Activated naive CD8-positive, alpha-beta T cell treated with anti-CD3 and anti-CD28 coated beads, Interleukin-2, amount 50 U/mL, for 16 hours (primary cell): ENCODE measurements at places on chromosomes 1 and 21.

GRCh38 chr21:44617071-44617501, 5.2 kb downstream of the KRTAP10-8 start:
- DNase-seq: no peak

DNA sequence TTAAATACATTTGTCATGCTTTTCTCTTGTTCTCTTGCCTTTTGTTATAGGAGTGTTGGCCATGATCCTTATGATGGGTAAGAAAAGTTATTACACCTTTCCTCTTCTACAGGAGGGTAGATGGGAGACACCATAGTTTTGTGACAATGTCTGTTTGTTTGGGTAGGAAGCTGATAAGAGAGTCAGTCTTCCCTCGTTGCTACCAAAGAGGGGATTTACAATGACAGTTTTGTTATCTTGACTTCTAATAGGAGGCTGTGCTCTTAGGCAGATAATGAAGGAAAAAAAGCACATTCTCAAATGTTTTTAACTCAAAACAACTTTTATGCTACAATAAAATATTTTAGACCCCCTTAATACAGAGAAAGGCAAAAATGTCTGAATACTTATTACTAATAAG, 48.0 kb upstream of the WLS start:
- DNase-seq: no peak

GRCh38 chr1:36775716-36776115, 258.6 kb downstream of the GRIK3 start:
- DNase-seq: no peak

- no peak for DNase-seq
Measured at GRCh38 chr1:162676087-162676486, 43.8 kb downstream of the DDR2 start.

- DNase-seq: no peak
Measured at GRCh38 chr1:154714638-154715037, 106.7 kb upstream of the ADAR start.

GRCh38 chr21:42758721-42759593, 105.5 kb downstream of the PDE9A start:
- DNase-seq: no peak

- no peak for DNase-seq
Measured at GRCh38 chr1:47243910-47244309, 11.9 kb upstream of the TAL1 start.

DNA sequence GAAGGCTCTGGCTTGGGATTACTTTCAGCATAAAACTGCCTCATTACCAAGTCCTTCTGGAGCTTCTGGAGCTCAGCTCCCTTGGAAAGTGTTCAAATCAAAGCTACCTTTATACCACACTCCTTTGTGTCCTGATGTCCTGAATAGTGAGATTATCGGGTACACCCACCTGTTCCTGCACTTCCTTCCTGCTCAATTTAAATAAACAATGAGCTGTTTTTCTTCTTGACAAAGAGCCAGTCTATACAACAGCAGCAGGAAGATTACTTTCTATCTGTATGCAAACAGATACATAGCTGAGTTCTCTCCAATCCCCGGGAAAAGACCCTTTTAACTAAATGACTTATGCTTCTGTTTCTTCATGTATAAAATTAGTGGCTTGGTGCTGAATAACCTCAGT, 258.0 kb upstream of the FMN2 start:
- no peak for DNase-seq

DNA sequence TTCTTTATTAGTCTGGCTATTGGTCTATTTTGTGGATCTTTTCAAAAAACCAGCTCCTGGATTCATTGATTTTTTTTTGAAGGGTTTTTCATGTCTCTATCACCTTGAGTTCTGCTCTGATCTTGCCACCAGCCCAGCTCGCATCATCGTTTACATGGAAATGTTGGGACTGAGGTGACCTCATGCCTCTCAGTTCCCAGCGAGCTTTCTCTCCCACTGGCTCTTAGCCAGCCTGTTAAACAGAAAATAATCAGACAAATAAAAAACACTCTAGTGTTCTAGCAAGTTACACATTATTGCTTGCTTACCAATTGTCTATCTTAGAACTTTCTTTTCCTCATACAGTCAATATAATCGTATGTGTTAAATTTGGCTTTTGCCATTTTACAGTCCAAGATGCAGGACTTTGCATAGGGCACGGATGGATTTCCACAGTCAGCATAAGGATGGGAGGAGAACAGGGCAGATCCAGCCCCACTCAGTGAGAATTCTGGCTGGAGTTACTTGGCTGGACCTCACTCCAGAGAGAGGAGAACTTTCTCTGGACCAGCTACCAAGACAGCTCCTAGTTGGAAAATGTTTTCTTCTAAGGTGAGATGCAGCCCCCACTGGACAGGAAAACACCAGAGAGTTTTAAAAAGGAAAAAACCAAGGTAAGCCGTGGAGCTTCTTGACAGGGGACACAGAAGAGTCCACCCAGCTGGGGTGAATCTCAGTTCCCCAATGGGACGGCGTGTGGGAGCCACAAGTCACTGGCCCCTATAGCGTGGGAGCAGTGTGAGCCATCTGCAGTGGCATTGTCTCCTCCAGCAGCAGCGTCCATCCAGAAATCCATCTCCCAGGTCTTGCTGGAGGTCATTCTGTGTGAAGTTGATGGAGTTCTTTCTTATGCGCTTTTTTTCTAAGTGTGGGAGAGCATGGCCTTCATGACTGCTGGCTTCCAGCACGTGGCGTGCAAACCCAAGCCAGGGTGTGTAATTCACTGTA, 17.6 kb downstream of the PGBD2 start:
- no peak for DNase-seq

GRCh38 chr1:34500451-34500850, 254.4 kb upstream of the GJB5 start:
- DNase-seq: no peak

DNA sequence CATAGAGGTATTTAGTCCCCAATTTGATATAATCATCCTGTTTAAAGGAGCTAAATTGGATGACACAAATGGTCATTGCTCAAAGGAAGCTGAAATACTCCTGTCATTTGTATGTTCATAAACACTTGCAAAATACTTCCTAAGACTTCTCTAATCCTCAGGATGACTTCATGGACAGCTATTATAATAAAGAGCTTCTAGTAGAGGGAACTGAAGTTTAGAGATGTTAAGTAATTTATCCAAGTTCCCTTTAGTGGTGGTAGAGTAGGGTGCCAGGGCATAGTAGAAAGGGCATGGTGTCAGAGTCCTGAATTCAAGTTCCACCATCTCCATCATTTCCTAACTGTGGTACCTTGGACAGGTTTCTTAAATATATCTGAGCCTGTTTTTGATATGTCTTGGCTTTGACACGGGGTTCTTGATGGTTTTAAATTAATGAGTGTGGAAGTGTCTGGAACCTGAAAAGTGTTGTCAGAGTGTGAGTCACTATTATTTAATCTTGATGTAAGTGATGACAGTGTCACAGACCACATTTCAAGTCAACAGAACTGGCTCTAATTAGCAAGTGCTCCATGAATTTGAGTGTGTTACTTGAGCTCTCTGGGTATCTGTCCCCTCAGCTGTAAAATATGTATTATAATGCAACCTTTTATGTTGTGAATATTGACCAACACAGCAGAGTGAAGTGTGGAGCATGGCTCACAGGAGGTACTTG, 12.1 kb upstream of the GBP6 start:
- no peak for DNase-seq

- no peak for DNase-seq
Measured at GRCh38 chr1:227946624-227947385, 927 bp downstream of the WNT9A start.

GRCh38 chr1:203124011-203124410, 3.5 kb upstream of the ADORA1 start:
- DNase-seq: no peak

DNA sequence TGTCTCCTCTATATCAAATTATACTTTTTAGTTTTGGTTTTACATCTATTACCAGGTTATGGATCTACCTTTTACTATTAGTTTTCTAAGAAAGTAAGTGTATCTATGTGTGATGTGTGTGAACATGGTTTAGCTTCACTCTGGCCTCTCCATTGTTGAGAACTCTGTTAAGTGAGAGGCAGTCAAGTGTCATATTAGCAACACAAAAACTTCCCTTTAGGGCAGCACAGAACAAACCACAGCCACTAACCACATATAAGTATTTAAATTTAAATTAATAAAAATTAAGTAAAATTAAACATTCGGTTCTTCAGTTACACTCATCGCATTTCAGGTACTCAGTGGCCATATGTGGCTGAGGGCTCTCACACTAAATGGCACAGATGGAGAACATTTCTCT, 96.6 kb downstream of the DPYD start:
- DNase-seq: no peak

- DNase-seq: no peak
Measured at GRCh38 chr1:25631750-25632485, 15.3 kb downstream of the MAN1C1 start.

- no peak for DNase-seq
Measured at GRCh38 chr1:41502912-41503311, 18.4 kb upstream of the EDN2 start.

DNA sequence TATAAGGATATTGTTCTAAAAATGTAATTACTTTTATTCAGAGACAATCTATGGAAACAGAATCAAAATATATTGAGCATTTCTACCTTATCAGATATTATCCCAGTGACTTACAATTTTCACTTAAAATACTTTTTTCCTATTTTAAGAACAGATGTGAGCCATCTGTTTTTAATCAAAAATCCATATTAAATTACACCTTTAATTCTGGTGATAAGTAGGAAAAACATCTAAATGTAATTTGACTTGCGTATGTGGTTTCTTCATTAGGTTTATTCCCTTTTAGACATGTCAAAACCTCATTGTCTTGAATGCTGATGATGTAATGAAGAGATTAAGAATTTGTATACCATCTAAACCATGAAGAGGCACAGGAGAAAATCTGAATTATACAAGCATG, 1118.8 kb upstream of the TMPRSS15 start:
- DNase-seq: no peak

- DNase-seq: no peak
Measured at GRCh38 chr21:41611966-41612606, 104.1 kb upstream of the TMPRSS2 start.

- DNase-seq: no peak
Measured at GRCh38 chr1:246215510-246215903, 291.6 kb downstream of the SMYD3 start.

DNA sequence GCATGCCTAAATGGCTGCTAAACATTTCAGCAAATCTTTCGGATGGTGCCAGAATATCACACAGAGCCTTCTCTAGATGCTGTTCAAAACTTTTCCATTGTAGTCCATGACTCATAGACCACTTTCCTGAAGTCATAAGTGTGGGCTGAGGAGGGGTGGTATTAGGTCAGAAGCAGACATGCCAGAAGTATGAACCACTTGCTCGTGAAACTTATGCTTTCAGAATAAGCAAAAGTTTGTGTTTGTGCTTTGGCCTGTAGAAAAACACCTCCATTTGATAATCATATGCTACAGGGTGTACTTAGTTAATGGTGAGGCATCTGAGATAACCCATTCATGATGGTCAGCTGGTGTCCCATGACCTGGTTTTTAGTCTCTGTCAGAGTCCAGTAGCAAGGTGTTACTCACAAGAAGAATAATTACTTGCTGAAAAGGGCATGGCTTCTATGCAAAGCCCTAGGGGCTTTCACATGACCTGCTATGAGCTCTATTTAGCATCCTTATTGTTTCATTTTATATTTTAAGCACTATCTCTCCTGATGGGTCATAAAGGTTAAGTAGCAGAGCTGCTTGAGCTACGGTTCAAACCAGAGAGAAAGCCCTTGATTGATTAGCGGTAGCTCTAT, 183.1 kb upstream of the IVNS1ABP start:
- no peak for DNase-seq

- no peak for DNase-seq
Measured at GRCh38 chr21:42768324-42769121, 110.8 kb downstream of the WDR4 start.

DNA sequence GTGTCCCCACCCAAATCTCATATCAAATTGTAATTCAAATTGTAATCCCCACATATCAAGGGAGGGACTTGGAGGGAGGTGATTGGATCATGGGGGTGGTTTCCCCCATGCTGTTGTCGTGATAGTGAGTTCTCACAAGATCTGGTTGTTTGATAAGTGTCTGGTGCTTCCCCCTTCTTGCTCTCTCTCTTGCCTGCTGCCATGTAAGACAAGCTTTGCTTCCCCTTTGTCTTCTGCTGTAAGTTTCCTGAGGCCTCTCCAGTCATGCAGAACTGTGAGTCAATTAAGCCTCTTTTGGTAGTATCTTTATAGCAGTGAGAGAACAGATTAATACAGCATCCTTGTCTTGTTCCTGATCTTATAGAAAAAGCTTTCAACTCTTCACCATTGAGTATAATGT, 6.5 kb upstream of the LRRC39 start:
- DNase-seq: no peak
